ENCODE measurements at places on chromosomes 13 and 19.

- DNase-seq = peak; percentile 30
Observed at GRCh38 chr19:54439174-54439851, 9.7 kb upstream of the LENG8 start.

GRCh38 chr13:58587183-58587582 is 955.6 kb downstream of the PCDH17 start:
- DNase-seq = no peak

- DNase-seq = no peak
Observed at GRCh38 chr13:33410619-33411018, 125.1 kb upstream of the STARD13 start.

GRCh38 chr19:33175886-33176669 is 18.1 kb upstream of the LRP3 start:
- no peak for DNase-seq

DNA sequence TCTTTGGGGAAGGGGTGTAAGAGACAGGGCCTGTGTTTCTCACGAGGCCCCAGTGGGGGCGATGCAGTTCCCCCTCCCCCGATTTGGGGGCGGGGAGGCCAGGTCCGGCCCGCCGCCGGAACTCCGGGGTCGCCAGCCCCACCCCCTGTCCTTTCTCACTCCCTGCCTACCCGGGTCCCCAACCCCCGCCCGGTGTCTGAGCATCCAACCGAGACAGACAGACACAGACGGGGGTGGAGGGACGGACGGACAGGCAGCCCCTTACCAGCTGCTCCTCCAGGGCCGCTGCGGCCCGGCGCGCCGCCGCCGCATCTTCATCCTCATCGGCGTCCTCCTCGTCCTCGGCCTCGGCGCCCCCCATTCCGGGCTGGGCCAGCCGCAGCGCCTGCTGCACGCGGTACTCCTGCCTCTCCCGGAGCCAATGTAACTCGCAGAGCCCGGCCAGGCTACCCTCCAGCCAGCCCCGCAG is 397 bp downstream of the DACT3 start:
- DNase-seq = peak; percentile 15

GRCh38 chr19:46635920-46636761 is at the start of gene GNG8:
TSS of gene GNG8 (minus strand) at chr19:46636202. CDS start at chr19:46634682, 1,520 bp downstream.
- no peak for DNase-seq

GRCh38 chr19:1122972-1123363 is 19.2 kb downstream of the GPX4 start:
- no peak for DNase-seq

DNA sequence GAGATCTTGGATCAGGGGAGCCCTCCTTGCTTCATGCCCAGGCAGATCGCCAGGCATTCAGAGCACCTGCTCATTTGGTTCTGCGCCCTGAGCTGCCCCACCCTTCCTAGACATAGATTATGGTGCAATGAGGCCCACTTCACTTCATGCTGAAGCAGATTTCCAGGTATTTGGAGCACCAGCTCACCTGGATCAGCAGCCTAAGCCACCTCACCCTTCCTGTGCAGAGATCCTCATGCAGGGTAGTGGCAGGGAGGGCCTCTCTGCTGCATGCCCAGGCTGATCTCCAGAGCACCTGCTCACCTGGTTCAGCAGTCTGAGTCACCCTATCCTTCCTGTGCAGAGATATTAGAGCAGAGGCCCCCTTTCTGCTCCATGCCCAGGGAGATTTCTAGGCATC is 1966.1 kb downstream of the PCDH9 start:
- no peak for DNase-seq

DNA sequence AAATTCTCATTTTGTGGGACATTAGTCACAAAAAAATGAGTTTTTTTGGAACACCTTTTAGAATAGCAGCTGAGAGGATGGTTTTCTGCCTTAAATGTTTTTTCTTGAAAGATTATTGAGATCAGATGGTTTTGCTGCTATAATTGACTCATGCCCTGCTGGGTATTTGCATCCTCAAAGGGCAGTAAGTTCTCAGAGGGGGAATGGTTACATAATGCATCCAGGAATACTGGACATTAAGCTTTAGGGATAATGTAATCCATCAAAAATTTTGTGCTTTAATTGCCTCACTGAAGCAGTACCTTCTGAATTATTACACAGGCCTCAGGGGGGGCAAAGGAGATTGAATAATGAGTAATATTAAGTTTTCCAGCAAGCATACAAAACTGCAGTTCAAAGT is 866.3 kb upstream of the SPRY2 start:
- no peak for DNase-seq

- no peak for DNase-seq
Observed at GRCh38 chr13:114256547-114256946, 21.9 kb downstream of the CDC16 start.

DNA sequence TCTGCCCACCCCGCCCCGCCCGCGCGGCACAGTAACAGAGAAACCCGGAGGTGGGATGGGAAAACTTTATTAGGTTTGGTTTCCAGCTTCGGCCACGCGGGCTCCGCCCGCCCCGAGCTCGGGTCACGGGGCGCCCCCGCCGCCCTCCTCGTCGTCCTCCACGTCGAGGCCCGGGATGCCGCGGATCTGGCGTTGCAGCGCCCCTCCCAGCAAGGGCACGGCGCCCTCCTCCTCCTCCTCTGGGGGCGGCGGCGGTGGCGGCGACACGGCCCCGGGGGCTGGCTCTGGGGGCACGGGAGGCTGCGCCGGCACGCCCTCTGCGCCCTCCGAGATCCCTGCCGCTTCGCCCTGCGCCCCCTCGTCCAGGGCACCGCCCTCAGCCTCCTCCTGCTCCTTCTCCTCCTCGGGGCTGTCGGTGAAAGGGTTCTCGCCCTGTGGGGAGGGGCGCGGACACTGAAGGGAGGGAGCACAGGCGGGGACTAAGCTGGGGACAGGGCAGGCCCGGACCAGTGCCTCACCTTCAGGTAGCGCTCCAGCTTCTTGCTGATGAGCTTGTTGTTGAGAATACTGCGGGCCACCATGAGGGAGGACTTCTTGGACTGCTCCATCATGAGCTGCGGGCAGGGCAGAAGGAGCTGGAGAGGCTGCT is 536 bp upstream of the AKAP8 start:
- no peak for DNase-seq

DNA sequence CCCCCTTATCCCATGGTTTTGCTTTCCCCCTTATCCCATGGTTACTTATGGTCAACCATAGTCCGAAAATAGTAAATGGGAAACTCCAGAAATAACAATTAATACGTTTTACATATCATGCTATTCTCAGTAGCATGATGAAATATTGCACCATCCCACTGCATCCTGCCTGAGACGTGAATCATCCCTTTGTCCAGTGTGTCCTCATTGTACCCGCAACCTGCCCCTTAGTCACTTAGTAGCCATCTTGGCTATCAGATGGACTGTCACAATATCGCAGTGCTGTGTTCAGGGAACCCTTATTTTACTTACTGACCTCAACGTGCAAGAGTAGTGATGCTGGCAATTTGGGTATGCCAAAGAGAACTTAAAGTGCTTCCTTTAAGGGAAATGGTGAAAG is 10.5 kb upstream of the NBEA start:
- DNase-seq = no peak

GRCh38 chr19:18910801-18911436 is 8.3 kb downstream of the COPE start:
- DNase-seq = no peak

- DNase-seq = no peak
Observed at GRCh38 chr13:107104631-107105030, 536.7 kb upstream of the ARGLU1 start.

- no peak for DNase-seq
Observed at GRCh38 chr13:75445717-75446499, 36.1 kb downstream of the TBC1D4 start.

All from stimulated activated CD4-positive, alpha-beta T cell treated with anti-CD3 and anti-CD28 coated beads, Interleukin-4, amount 100 ng/mL, for 4 hours (primary cell).